NCI-H2227 treated with DMSO at 0.1 percent for 48 hours (cell line): ENCODE measurements at places on chromosomes 7 and 10.
A peak's percentile ranks its signal among the peaks of the same experiment; 100 is the strongest.

- no peak for DNase-seq
These were observed 20.5 kb downstream of the MMRN2 start for GRCh38 chr10:86936661-86937501.

DNA sequence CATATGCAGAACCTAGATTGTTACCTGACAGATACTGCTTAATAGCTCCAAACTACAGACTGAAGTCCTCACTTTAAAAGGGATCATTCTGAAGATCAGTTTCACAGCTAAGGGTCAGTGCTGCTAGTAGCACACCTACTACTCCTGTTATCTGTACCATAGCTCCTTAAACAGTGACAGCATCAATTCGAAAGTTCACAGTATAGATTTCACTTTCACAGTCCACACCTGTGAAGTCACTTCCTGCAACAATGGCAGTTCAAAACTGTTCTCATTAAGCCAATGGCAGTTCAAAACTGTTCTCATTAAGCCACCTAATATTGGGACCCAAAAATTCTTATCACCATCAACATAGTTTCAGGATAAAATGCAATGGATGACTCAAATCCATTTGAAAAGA is 10.7 kb upstream of the FHIP2A start:
- DNase-seq = no peak

- DNase-seq = no peak
These were observed 248.4 kb upstream of the KLF6 start for GRCh38 chr10:4033341-4033896.

DNA sequence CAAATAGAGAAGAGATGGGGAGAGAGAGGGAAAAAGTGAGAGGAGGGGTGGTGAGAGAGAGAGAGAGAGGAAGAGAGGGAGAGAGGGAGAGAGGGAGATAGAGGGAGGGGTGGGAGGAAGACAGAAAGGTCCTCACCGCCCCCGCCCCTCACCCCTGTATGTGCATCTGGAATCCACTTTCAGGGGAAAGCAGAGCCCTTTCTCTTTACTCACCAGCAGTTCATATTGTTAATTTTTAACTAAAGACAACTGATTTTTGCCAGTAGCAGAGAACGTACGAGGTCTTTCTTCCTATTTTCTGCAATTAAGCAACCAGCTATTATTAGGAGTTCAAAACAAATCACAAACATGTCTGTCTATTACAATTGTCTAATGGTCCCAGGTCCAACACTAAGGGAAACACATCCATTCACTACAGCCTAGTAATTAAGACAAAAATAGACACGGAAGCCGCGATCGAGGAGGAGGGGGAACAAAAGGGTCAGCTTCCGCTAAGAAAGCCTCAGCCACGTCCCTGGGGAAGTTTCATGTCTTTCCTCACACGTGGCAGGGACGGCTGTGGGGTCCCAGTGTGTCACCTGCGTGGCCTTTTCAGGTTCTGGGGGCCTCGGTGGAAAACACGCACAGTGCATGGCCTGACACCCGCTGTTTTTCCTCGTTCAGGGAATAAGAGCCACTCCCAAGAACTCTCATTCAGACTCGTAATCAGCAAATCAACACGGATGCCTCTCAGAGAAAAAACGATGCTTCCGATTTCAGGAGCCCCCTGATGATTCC is 572.0 kb downstream of the PTPRN2 start:
- DNase-seq = peak; percentile 69

- peak; percentile 14 for DNase-seq
These were observed 9.0 kb upstream of the DLX6 start for GRCh38 chr7:96996111-96996957.

- DNase-seq = no peak
These were observed 23.5 kb downstream of the SNX13 start for GRCh38 chr7:17916786-17917185.

DNA sequence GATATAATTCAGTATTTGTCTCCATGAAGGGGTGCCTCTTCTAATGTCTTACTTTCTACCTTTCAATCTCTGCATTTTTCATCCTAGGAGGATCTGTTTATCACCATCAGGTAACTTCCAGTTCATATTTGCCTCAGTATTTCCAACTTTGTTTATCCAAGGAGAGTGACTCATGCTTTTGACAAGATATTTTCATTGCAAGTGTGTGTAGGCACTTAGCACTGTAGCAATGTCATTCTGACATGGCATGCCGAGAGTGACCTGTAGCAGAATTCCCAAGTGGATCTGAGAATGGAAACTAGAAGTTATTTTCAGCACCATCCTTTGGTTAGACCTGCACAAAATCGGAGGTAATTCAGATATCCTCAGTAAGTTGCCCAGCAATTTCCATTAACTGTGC is 129.9 kb downstream of the INHBA start:
- DNase-seq = no peak

- no peak for DNase-seq
These were observed 187.9 kb downstream of the DPY19L1 start for GRCh38 chr7:34849163-34849960.

DNA sequence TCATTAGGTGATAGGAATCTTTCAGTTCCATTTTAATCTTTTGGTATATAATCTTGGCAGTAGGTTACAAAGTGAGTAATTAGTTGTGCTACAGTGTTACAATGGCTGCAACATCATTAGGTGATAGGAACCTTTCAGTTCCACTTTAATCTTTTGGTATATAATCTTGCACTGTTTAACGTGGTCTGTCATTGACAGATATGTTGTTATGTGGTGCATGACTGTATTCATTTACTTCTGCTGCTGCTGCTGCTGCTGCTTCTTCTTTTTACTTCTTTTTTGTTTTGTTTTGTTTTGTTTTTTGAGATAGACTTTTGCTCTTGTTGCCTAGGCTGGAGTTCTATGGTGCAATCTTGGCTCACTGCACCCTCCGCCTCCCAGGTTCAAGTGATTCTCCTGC is 28.6 kb downstream of the ST7 start:
- DNase-seq = no peak

- no peak for DNase-seq
These were observed 26.8 kb downstream of the BET1 start for GRCh38 chr7:93977211-93977950.

- DNase-seq = no peak
These were observed 40.0 kb upstream of the PFKFB3 start for GRCh38 chr10:6162589-6163356.

DNA sequence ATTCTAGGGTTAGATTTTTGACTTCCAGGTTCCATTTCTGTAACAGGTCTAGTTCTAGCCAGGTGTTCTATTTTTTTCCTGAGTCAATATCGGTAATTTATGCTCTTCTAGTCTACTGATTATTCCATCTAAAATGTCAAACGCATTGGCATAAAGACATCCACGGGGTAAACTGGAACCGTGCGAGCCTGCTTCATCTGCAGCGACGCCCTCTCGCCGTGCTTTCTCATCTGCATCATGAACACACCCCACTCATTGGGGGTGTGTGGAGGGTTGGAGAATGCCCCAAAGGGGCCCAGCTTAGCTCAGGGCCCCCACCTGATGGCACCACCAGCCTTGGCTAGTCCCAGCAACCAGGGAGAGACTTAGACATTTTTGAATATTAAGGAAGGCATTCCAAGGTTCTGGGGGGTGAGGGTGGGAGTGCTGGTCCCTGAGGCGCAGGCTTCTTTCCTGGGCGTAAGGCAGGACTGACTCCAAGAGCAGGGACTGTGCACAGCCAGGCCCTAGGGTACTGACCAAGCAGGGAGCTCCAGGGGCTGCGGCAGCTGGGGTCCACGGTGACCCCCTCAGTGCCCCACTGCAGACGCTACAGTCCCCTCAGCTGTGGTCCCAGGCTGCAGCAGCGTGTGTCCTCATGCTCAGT is 12.9 kb upstream of the CRYGN start:
- DNase-seq = no peak

- DNase-seq = no peak
These were observed 61.9 kb downstream of the SH3PXD2A start for GRCh38 chr10:103793429-103793828.
